Naive B cell (primary cell): ENCODE measurements at places on chromosomes 16 and 17.

DNA sequence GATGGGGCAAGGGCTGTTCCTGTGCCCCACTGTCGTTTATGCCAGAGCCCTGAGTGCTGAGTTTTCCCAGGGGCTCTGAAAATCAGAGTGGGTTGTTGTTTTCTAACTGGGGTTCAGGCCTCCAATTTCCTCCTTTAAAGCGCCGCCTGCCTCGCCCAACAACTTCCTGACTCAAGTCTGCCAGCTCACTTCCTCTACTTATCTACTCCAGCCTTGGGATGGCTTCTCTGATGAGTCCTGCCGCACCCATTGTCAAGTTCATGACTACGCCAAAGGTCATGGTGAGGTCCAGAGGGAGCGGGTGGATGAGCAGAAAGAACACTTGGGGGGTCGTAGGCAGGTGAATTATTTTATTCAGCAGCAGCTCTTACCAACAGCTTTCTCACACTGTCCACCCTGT lies 104.7 kb downstream of the UTP18 start:
- DNase-seq = no peak

DNA sequence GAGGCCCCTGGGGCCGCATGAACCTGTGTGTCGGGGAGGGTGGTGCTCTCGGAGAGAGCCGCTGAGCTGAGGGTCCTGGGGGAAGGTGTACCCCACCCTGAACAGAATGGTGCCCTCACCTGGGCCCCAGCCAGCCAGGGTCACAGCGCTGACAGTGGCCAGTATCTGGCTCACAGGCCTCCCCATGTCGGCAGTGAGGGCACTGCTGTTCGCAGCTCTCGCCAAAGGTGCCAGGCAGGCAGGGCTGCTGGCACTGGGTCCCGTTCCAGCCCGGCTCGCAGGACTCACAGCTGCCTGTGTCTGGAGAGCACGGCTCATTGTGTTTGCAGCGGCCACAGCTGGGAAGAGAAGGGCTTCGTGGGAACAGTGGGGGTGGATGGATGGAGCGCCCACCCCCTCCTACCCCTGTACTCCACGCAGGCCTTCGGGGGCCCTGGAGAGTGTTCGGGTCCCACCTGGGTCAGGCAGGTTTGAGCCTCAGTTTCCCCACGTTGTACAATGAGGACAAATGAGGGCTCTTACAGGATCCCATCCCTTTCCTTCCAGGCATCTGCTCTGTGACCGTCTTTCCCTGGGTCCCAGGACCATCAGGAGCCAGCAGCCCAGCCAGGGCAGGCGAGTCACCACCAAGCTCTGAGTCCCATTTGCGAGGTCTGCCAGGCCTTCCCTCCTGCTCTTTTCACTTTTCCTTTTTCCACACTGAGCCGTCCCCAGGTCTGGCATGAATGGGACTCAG lies 5.0 kb downstream of the SCARF1 start:
- no peak for DNase-seq

GRCh38 chr16:35725949-35726348 lies 2266.5 kb downstream of the TP53TG3F start:
- no peak for DNase-seq

- DNase-seq = no peak
Observed at GRCh38 chr16:66070140-66070917, 296.2 kb upstream of the CDH5 start.

GRCh38 chr16:1949507-1949906 lies 5.0 kb downstream of the RPL3L start:
- DNase-seq = no peak

DNA sequence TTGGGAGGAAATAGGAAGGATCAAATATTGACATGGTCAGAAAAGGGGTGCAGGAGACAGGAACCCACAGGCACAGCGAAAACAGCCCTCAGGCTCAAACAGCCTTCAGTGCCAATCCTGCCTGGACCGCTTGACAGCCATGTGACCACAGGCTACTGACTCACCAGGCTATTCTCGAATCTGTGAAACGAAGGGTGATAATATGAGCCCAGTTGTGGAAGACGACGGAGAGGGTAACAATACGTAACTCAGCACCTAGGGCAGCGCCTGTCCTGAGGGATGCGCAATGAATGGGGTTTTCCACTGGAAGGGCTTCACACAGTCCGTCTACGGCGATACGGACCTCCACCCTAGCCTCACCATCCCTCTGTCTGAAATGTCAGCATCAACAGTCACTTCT lies 117.3 kb upstream of the RCVRN start:
- no peak for DNase-seq

GRCh38 chr17:64097196-64097936 lies 32.6 kb downstream of the ERN1 start:
- DNase-seq = no peak

- DNase-seq = no peak
Observed at GRCh38 chr17:38561416-38562214, 44.1 kb downstream of the SRCIN1 start.

DNA sequence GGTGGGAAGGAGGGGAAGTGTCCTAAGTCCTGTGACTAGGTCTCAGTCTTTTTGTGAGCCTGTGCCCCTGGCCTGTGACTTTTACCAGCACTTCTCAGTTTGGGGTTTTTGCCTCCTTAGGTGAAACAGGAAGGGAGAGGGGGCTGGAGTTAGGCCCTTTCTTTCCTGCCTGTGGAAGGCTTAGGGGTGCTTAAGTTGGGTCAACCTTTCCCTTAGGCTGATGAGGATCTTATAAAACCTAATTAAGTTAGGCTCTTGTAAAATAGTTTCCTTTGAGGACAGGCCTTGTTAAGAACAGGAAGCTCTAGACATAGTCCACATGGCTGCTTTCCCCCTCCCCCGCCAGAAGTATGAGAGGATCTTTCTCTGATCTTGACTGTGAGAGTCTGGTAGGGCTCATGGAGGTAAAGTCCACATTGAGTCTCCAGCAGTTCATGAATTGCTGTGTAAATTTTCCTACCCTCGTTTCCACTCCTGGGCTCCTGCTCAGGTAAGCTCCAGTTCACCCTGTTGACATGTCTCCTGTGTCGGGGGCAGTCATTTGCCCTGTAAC lies 17.0 kb upstream of the DNASE1 start:
- DNase-seq = peak; percentile 37
